ENCODE measurements at places on chromosomes 3 and 15.

DNA sequence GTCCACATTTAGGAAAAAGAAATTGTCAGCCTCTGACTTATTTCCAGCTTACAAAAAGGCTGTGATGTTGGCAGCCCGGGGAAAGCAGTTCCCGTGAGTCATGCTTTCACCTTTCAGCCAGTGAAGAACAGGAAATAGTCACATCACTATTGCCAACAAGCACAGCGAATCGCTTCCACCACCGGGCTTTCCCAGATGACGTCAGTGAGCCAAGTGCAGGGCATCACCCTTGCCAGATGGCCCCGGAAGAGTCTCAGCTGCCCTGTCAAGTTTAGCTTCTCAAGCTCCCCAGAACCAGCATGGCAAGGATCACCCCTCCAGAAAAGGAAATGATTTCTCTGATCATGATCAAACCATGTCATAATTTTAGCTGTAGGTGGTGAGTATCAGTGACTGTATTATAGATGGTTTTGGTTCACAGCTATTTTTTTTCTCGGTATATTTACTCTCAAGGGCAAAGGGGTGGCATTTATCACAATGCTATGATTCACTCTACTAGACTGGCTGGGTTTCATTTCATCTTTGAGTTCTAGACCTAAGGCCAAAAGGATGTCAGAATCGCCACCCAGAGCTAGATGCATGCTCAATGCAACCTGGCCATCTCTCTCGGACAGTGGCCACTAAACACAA is 32.9 kb downstream of the B3GNT5 start:
- peak; percentile 94 for DNase-seq

GRCh38 chr3:126036056-126036549 is 47.8 kb downstream of the SLC41A3 start:
- no peak for DNase-seq

- DNase-seq: no peak
Measured at GRCh38 chr3:127083778-127084397, 101.0 kb downstream of the PLXNA1 start.

DNA sequence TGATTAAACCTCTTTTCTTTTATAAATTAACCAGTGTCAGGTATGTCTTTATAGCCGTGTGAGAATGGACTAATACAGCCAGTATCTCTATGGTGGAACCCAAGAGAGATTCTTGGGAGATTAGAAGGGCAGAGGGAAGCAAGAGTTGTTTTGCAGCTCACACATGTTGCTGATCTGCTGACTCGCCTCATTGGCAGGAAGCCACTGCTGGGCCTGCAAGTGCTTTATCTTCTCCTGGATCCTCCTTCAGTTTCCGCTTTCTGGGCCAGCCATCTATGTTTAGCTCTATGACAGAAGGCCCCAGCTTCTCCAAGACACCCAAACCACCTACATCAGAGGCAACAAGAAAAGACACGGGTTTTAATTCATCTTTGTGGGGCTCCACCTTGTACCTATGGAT is 23.4 kb upstream of the GALNT15 start:
- DNase-seq: peak; percentile 86

DNA sequence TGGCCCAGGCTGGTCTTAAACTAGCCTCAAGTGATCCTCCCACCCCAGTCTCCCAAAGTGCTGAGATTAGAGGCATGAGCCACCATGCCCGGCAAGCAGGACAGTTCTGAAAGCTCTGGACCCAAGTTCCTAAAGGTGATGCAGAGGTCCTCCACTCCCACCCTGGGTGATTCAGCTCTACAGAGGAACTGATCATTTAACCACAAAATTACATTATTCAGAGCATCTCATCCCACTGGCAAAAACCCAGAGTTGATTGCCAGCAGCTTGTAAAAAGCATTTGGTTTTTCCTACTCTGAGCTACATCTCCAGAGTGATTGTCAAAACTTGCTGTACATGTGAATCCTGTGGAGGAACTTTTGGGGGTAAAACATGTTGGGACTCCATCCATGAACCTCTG is 60.2 kb downstream of the SLTM start:
- DNase-seq: no peak

GRCh38 chr3:160210799-160211221 is 14.4 kb upstream of the C3orf80 start:
- no peak for DNase-seq

GRCh38 chr3:48186631-48187300 is 1.5 kb downstream of the CDC25A start:
- DNase-seq: peak; percentile 15

GRCh38 chr15:77830051-77830468 is 197.3 kb upstream of the LINGO1 start:
- DNase-seq: peak; percentile 72

DNA sequence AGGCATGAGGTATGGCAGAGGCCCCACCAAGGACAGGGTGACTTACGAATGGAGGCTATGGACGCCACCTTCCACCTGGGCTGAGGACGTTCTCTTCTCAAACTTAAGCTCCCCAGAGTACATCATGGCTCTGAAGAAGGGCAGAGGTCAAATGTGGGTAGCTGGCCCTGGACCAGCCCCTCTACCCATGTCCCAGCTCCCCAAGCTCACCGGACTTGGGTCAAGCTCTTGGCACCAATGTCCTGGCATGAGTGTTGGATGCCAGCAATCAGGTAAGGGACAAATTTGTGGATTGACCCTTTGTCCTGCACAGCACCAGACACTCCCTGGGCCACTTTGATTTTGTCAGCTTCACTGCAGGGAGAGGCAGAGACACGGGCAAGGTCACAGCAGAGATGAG is 2.5 kb downstream of the NDUFAF3 start:
- no peak for DNase-seq

GRCh38 chr3:106268696-106269095 is 399.9 kb upstream of the CBLB start:
- DNase-seq: no peak

GRCh38 chr3:184889312-184889904 is 77.4 kb downstream of the VPS8 start:
- DNase-seq: no peak

DNA sequence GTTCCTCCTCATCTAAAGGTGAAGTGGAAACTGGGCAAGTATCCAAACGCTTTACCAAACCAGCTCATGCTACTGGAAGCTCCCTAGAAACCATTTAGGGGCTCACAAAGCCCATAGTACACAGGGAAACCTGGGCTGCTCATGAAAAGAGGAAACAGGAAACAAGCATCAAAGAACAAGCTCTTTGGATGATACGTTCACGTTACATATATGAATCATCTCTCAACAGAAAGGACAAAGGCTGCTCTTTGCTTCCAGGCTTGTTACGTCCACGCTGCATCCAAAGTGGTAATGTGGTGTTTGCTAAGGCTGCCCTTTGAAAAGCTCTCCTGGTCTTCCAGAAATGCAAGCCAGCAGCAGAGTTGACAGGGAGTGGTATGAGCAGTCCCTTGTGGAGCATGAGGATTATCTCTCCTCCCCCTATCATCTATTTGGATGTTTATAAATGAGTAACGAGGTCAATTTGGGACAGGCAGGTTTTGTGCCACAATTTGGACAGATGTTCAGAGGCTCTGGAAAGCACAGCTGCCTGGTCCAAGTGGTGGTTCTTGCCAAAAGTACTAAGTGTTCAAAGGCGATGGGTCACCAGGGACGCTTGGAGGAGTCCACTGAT is 98.0 kb upstream of the RORA start:
- no peak for DNase-seq

GRCh38 chr15:67762610-67763368 is 62.5 kb upstream of the SKOR1 start:
- no peak for DNase-seq

DNA sequence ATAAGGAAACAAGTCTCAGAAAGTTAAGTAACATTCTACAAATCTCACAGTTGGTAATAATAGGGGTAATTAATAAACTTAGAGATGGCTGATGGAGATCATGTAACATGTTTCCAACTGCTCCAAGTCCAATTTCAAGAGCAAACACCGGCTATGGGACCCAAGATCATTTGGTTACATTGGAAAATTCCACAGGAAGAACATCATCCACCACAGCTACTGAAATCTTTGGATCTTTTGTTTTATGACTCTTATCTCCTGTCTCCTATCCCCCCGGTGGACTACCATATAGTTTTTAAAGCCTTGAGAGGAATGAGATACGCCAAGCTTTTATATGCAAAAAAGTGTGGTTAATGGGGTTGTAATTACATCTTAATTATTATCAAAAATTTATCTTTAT is 216.1 kb downstream of the WNT5A start:
- DNase-seq: no peak

DNA sequence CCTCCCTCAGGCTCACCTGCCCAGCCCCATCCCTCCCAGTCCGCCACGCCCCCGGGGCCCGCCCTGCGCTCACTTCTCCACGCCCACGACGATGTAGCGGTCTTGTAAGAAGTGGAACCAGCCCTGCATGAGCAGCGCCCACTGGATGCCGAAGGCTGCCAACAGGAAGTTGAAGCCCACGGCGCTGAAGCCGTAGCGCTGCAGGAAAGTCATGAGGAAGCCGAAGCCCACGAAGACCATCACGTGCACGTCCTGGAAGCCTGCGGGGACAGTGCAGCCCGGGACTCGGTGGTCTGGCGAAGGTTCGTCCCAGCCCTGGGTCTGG is 9.7 kb downstream of the RHCG start:
- DNase-seq: peak; percentile 73

GRCh38 chr15:63156086-63156710 is 1.1 kb downstream of the RPS27L start:
- no peak for DNase-seq

- no peak for DNase-seq
Measured at GRCh38 chr3:89362496-89362895, 255.1 kb downstream of the EPHA3 start.

GRCh38 chr3:127185962-127186674 is 6.8 kb upstream of the PRR23E start:
- DNase-seq: no peak

- DNase-seq: no peak
Measured at GRCh38 chr3:18609187-18609586, 184.0 kb upstream of the SATB1 start.

- DNase-seq: no peak
Measured at GRCh38 chr15:65101411-65101890, 13.5 kb downstream of the UBAP1L start.

DNA sequence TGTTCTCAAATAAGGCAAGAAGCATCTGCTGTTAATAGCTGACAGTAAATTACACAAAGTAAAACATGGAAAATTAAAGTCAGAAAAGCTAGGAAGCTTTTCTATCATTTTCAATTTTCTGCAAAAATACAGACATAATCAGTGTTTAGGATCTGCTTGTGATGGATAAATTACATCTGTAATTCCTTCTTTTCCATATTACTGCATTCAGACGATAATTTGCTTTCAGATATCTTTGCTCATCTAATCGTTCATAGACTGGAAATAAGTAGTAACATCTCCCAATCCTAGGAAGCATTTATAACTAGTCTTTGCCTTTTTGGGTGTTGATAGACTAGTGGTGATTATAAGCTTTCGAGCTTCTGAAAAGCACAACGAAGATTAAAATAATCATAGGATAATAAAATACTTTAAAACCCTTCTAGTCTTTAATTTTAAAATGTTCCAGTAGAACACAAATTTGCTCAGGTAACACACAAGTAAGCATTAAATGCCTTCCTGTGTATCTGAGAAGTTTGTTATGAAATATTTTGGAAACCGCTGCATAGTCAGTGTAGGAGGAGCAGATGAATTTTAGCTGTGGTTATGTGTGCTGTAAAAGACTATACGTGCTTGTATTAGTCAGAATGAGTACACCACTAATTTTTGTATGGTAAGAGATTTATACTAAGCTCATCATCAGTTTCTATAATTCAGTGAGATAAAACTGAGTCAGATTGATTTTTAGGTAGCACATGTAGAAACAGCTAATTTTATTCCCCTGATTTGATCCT is 41.0 kb downstream of the MBNL1 start:
- no peak for DNase-seq

- no peak for DNase-seq
Measured at GRCh38 chr15:78630886-78631633, 9.9 kb downstream of the CHRNB4 start.

DNA sequence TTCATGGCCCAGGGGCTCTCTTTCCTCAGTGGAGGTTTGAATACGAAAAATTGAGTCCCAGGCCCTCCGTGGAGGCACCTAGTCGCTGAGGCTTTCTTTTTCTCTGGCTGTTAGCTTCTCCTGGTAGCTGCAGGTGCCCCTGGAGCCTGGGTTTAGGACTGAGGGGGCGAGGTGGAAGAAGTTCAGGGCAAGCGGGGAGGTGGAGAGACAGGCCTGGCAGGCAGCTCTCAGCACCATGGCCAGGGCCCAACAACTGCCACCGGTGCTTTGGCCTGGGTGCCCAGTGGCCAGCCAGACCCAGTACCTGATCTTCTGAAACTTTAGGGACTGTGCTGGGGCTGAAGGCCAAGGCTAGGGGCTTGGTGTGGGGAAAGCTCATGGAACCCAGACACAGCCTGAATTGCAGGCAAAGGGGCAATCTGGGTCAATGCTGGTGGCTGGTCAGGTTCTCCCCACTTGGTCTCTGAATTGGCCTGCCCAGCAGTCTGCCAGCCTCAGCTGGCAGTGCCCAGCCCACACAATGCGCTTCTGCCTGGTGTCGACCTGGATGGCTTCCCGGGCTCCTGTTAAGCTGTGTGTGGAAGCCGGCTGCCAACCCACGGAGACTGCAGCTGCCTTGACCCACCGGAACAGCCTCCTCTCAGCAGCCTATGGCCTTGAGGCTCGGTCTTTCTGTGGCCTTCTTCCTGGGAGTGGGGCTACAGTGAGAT is 30.3 kb upstream of the POLG start:
- DNase-seq: no peak

- DNase-seq: no peak
Measured at GRCh38 chr3:157859541-157859940, 246.7 kb downstream of the SHOX2 start.

DNA sequence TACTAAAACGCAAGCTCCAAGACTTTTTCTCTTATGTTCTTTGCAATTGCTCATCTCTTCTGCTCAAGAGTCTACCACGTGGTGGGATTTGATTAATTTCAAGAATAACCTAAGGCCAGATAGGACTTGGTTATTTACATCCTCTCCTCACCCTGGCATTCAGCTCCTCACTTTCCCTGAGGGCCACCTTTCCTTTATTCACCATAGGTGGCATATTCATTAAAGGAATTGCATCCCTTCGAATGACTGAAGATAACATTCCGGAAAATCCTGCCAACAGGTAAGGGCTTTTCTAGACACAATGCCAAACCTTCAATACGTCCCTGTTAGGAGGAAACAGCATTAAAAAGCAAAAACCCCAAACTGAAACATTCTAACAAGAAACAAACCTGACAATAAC is 220.0 kb upstream of the KBTBD8 start:
- no peak for DNase-seq

DNA sequence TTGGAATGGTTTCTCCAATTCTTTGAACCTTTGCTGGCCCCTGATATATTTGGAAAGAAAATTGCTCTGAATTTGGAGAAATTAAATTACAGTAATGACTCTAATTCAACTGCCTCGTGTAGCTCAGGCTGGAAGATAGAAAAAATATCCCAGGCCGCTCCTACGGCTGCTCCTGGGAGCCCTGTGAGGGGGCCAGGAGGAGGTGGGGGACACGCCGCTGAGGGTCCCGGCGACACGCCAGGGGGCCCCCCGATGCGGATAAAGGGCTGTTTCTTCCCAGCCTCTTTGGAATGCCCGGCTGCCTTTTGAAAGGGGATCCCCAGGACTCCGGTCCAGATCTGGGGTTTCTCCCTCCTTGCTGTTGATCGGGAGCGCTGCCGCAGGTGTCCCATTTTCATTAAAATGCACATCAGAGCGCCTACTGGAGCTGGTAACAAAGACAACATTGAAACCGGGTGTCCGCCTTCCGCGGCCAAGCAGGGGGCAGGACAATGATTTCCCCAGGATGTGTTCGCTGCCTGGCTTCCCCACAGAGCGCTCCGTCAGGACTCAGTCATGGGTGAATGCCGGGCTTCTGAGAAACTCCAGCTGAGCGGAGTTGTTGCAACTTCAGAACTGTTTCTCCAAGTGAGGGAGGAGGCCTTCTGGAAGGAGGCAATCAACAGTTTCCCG is 200.1 kb upstream of the KBTBD8 start:
- no peak for DNase-seq

GRCh38 chr3:46870651-46871050 is 6.9 kb upstream of the PTH1R start:
- no peak for DNase-seq
